ENCODE measurements at places on chromosomes 3 and 15.

DNA sequence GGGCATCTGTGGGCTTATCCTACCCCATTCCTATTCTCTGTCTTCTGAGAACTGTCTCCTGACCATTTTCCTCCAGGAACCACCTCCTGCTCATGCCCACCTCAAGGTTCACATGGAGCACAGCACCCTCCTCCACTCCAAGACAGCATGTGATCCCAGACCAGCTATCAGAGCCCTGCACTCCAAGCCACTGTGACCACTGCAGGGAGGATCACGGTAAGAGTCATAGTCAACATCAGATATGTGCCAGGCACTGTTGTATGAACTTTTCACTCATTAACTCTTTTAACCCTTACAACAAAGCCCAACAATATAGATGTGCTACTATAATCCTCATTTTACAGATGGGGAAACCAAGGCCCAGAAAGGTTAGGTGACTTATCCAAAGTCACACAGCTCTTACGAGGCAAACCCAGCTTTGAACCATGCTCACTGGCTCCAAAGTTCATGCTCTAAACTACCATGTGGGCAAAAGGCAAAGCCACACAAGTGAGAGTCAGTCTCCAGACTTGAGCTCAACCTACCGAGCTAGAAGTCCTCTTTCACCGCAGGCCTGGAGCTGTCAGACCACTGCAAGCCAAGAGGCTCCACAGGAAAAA lies 115.1 kb upstream of the IQSEC1 start:
- no peak for DNase-seq

GRCh38 chr3:151943539-151943938 lies 70.1 kb downstream of the SUCNR1 start:
- no peak for DNase-seq

GRCh38 chr3:24829629-24830229 lies 335.1 kb upstream of the THRB start:
- DNase-seq, result no peak

DNA sequence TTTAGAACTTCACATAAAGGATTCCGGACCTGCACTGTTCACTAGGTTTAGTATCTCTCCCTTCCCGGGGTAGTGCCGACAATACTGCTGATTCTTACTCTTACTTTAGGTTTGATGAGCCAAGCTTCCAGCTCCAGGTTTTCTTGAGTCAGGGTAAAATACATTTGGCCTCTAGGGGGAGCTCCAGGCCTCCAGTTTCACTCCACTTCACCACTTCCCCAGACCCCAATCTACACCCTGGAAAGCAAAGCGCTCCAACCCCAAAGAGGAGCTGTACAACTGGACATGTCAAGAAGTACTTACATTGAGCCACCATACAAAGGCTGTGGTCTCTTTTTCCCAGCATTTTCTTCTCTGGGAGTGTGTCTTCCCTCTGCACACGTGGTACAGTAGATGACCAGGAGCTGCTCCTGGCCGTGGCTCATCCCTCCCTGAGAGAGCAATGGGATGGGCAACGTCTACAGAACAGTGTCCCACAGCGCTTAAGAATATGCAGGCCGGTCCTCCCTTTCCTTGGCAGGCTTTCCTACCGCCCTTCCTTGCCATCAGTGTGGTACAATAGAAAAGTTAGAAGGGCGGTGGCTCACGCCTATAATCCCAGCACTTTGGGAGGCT lies 93.9 kb upstream of the CCDC80 start:
- peak; percentile 83 for DNase-seq

DNA sequence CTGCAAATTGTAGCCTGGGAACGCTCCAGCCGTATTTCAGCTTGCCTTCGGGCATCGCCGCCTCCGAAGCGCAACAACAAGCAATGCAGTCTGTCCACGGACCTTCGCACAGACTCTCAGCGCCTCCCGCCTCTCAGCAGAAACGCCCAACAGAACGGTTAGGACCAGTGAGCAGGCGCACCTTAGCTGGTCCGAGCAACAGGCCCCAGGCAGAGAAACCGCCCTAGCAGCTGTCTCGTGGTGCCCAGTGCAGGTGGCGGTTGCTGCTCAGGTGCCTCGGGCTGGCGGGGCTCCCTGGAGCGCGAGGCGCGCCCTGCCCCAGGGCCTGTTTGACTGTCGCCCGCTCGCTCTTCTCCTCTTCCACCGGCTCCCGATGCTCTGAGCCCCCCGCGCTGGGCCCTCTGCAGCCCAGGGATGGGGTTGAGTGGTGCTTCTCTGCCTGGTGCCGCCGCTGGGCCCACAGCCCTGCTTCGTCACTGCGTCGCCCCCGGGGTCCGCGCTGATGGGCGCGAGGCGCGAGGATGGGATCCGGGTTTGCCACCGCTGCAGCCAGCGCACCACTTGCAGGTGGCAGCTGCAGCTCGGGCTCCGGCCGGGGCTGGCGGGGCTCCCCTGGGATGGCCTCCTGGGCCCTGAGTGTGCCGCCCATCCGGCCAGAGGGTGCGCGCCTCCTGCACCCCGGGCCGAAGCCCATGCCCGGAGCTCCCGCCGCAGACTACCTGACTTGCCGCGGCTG lies 268.4 kb upstream of the FRG2C start:
- no peak for DNase-seq

DNA sequence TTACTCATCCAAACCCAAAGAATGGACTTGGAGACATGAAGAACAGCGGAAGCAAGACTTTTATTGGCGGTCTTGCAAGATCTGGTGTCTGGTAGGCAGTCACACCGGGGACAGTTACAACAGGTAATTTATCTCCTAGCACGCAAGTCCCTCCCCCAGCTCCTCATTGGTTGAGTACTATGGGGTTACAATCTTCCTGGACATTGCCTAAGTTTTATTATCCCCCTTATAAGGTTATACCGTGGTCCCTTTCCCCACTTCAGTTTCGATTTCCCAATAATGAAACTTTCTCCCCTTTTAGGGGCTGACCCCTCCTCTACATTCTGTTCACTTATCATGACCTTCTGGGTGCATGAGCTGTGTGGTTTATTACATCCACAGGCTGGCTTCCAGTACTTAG lies 18.7 kb downstream of the ARL8B start:
- DNase-seq, result no peak

- peak; percentile 74 for DNase-seq
Observed at GRCh38 chr15:69478259-69478781, 25.7 kb downstream of the RPLP1 start.

- no peak for DNase-seq
Observed at GRCh38 chr15:33198541-33198940, 4.0 kb upstream of the FMN1 start.

- no peak for DNase-seq
Observed at GRCh38 chr3:35745802-35746484, 106.6 kb downstream of the ARPP21 start.

DNA sequence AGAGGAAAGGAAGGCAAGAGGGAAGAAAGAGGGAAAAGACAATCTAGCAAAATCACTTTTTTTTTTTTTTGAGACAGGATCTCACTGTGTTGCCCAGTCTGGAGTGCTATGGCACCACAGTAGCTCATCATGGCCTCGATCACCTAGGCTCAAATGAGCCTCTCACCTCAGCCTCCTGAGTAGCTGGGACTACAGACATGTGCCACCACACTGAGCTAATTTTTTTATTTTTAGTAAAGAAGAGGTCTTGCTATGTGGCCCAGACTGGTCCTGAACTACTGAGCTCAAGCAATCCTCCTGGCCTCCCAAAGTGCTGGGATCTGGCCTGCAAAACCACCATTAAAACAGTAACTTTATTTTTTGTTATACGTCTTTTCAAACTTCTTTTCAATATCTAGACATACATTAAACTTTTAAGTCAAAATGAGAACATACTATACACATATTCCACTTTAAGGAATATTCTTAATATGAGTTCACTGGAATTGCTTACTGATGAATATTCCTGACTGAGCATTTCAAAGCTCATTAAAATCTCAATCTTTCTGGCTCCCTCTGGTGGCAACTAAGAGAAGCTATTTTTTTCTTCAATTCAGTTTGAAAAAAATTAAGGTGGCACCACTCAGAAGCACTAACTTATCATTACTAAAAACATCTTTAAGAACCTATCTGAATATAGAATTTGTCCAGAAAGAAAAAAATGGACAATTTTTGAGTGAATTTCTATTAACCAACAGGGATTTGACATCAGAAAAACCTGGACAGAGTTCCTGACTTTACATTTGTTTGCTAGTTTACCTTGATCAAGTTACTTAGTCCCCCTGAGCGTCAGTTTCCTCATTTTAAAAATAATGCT lies 40.9 kb downstream of the UACA start:
- DNase-seq, result no peak

DNA sequence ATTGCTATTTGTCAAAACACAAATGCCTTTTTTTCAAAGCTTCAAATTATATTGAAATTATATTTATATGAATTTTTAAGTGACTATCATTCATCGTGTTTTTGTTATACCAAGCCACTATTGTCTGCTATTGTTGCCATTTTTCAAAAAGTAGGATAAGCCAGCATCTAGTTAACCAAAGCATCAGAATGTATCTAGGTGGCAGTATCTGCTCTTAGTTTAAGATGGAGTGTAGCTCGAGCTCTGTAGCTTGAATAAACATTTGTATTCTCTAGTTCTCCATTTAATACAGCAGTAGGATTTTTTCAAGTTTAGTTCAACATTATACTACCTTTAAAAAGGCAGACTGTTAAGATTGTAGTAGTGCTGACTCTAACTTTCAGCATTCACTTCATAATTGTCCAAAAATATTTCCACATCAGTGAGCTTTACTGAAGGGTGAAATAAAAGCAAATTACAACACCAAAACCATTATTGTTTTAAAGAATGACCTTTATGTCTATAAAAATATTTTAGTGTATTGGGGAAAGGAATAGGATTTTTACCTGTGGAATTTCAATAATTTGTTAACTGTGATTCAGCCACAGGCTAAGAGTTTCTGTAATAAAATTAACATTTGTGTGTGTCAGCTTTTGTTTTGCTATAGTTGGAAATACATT lies 19.6 kb upstream of the C15orf61 start:
- DNase-seq, result no peak

DNA sequence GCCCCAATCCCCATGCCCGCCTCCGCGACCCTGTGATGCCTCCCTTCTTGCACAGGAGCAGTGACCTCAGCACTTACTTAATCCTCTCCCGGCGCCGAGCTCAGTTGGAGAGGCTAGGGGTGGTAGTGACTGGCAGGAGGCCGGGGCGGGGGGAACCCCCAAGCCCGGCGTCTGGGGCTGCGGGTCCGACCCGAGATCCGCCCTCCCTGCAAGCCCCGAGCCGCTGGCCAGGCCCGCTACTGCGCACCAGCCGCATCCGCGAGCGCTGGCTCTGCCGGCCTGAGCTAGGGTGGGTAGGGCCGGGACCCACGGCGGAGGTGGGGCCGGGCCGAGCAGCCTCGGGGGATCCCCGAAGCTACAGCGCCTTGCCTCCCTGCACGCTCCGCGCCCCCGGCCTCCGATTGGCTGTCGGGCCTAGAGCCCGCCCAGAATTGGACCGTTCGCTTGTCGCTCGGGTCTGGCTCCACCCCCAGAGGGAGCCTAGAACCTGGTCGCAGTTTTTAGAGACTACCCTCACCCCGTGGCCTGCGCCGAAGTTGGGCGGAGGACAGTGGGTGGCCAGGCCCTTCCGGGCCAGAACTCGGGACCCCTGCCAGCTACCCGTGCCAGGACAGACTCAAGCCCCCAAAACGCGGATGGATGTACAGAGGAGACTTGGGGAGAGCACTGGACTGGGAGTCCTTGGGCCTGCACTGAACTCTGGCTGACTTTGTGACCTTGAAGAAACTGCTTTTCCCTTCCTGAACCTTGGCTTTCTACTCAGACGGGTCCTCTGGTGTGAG lies at the start of gene C3orf18:
TSS of gene C3orf18 (minus strand) at position 362 of the 782 bp plus-strand sequence. CDS start 2,048 bp downstream, outside the sequence.
- peak; percentile 96 for DNase-seq

DNA sequence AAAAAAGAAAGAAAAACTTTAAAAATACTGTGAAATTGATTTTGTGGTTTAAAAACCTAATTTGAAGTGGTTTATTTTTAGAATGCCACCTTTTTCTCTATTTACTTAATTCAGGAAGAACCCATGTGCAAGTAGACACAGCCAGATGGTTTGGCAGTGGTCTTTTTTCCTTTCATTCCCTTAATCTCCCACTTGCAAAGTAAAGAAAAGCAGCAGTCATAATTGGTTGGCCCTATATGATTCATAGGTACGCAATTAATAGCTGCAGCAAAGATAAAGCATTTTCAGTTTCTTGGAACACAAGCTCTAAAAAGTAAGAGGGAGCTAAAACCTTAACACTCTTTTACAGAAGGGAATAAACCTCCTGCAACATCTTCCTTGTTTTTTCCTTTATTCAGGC lies 115.3 kb downstream of the MECOM start:
- DNase-seq, result no peak

GRCh38 chr15:52689562-52689961 lies 10.4 kb upstream of the ATOSA start:
- DNase-seq, result no peak
